ENCODE measurements at places on chromosomes 16 and 17.

GRCh38 chr16:48385253-48386150 lies at the start of gene SIAH1:
Gene SIAH1 (minus strand): TSS chr16:48385413. CDS start chr16:48362428, 22,985 bp downstream.
- peak; percentile 36 for DNase-seq

- no peak for DNase-seq
These were observed 48.5 kb downstream of the RTN4RL1 start for GRCh38 chr17:1976683-1977064.

DNA sequence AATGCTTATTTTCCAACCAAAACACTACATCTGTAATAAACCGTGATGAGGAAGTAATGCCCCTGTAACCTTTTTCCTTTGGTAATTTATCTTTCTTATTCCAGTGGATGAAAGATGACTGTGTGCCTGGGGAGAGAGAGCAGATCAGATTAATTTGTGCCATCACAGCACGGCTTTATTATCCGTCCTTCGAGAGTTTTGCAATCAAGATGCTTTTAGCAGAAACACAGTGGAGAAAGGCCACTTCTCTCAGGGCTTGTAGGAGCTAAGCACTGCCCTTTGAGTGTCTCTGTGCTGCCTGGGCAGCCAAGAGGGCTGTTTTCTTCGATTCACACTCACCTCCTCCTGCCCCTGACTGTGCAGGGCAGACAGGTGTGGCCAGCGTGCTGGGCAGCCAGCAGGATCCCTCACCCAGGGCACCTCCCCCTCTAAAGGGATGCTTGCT lies 190.2 kb downstream of the PRKCA start:
- DNase-seq: no peak

- no peak for DNase-seq
These were observed 147.8 kb downstream of the SPECC1 start for GRCh38 chr17:20157001-20157310.

GRCh38 chr17:35846055-35846809 lies 22.5 kb downstream of the HEATR9 start:
- DNase-seq: no peak

- DNase-seq: no peak
These were observed 37.9 kb downstream of the SOX8 start for GRCh38 chr16:1019231-1020090.

DNA sequence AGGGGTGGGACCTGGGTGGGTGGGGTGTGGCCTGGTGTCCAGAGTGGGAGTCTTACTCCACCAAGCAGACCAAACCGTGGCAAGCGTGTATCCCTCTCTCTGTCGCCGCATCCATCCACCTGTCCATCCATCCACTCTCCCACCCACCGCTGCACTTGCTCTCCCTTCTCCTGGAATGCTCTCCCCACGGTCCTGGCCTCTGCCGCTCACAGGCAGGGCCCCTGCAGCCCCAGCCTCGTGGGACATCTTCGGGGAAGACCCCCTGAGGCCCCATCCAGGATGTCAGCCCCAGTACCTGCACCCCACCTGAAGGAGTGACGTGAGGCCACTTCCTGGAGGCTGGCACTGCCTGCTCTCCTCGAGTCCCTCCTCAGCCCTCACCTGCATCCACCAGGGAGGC lies 189.5 kb upstream of the GSE1 start:
- no peak for DNase-seq

GRCh38 chr17:76716146-76716838 lies 5.5 kb upstream of the MXRA7 start:
- DNase-seq: no peak

DNA sequence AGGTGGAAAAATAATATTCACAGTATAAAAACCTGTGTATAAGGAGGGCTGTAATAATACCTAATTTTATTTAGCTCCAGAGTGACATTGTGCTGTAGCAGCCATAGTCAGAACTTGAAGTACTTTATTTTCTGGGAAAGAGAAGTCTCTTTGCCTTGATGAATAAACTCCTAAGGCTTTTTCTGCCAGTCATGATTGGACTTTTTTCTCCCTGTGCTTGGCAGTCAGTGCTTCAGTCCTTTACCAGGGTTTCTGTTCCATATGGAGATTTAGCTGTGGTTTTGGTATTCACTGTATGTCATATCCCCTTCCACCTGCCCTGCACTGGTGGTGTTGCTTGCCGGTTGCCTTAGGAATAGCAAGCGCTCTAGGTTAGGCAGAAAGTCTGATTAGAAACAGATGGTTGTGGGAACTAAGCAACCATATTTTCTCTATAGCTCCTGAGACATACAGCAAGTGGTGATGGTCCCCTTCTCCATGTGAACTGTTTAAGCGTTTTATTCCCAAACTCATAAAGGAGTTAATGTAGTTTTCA lies 24.7 kb downstream of the DDX42 start:
- DNase-seq: no peak

GRCh38 chr16:48180868-48181480 lies 25.2 kb upstream of the ABCC12 start:
- DNase-seq: no peak

GRCh38 chr16:23155445-23156049 lies 6.3 kb upstream of the USP31 start:
- DNase-seq: no peak

- no peak for DNase-seq
These were observed 311.8 kb downstream of the CDH11 start for GRCh38 chr16:64809876-64810629.

GRCh38 chr17:82241183-82241925 lies 12.5 kb downstream of the SLC16A3 start:
- peak; percentile 36 for DNase-seq

GRCh38 chr17:82097919-82098168 lies 192 bp downstream of the FASN start:
- DNase-seq: no peak

- no peak for DNase-seq
These were observed 25.6 kb upstream of the CDRT4 start for GRCh38 chr17:15492791-15493692.

DNA sequence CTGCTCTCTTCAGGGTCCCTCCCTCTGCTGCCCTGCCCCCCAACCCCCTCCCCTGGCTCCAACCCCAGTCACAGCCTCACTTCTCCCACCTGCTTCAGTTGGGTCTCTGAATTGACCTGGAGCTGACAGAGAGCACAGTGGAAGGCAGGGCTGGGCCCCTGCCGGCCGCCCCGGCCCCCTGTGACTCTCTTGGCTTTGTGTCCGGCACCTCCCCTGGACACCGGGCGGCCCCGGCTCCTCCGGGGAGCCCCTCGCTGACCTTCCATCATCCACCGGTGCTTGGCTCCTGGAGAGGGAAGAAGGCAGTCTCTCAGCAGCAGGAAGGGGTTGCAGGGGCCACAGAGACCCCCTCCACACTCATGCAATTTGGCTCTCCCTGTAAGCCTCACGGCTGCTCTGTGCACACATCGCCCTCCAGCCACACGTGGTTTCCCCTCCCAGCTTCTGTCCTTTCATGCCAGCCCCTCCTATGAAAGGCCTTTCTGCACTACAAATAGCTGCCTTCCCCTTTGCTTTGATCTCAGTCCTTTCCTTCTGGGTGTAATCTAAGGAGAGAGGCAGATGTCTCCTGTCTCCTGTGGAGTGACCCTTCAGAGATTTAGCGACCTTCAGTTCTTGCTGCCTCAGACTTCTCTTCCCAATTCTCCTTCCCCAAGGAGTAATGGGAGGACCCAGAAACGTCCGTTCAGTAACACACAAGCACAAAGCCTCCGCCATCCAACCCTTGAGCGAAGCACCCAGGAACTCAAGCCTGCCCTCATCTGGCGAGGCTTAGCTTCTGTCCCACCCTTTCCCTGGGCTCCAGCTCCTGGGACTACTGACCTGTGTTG lies 8.3 kb downstream of the NKIRAS2 start:
- no peak for DNase-seq

GRCh38 chr17:40614431-40615067 lies 33.1 kb downstream of the SMARCE1 start:
- DNase-seq: no peak

DNA sequence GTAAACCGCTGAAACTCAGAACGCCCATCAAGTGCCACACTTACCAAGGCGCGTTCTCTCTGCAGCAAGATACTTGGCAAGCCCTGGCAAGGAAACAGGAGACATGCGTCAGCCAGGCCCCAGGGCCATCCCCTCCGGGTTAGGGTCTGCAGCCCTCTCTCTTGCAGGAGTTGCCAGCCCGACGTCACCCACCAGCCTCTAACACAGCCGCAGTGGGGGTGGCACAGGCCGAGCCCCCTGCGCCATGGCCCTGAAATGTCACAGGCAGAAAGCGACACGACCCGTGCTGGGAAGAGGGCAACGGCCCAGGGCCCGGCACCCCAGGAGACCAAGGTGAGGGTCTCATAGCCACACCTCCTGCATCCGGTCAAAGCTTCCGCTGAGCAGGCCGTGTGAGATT lies 21.9 kb downstream of the ELAC2 start:
- DNase-seq: no peak

DNA sequence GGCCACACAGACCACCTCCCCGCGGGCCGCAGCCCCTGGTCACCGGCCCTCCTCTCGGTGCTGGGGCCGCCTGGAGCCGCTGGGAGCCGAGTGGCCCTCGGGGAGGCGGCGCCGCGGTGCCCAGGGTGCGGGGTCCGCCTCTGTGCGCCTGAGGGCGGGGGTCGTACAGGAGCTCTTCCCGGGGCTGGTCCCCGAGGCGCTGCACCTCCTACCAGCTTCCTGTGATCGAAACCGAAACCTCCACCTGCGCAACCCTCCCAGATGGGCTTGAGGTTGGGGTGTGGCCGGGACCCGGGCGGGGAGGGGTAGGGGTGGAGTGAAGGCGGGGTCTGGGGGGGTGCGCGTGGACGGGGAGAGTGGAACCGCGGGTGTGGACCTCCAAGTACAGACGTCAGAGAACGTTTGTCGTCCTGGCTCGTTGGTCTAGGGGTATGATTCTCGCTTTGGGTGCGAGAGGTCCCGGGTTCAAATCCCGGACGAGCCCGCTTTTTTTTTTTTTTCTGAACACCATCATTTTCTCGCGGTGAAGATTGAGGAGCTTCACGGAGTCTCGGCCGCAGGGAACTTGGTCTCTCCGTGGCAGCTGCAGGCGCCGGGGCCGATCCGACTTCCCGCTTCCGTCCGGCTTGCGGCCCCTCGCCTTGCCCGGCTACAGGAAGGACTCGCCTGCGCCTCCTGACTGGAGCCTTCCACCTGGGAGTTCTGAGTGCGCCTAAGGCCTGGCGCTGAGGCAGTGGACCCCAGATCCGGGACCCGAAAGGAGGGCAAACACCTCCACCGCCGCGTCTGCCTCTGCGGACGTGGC lies 23.9 kb downstream of the ZNF213 start:
- DNase-seq: peak; percentile 13

DNA sequence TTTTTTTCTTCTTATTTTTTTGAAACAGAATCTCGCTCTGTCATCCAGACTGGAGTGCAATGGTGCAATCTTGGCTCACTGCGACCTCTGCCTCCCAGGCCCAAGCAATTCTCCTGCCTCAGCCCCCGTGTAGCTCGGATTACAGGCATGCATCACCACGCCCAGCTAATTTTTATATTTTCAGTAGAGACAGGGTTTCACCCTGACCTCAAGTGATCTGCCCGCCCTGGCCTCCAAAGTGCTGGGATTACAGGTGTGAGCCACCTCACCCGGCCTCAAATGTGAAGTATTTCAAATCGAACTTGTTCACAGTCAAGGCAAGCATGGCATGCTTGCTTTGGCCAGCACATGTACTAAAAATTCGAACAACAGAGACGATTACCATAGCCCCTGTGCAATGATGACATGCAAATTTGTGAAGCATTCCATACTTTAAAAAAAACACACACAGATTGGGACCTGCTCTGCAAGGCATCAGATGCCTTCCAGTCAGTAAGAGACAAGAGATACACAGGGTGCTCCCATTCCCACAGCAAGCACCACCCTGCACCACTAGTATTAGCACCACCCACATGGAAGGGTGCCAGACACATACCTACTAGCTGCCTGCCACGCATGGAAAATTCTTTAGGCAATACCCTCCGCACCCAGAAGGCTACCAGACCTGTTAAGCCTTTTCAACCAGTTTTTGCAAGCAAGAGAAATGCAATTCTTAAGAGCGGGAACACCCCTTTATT lies 47.2 kb downstream of the ANKRD11 start:
- peak; percentile 19 for DNase-seq

- no peak for DNase-seq
These were observed 1.4 kb upstream of the GAA start for GRCh38 chr17:80100035-80100323.

GRCh38 chr17:50151937-50152547 lies 1.6 kb upstream of the PPP1R9B start:
- peak; percentile 73 for DNase-seq

DNA sequence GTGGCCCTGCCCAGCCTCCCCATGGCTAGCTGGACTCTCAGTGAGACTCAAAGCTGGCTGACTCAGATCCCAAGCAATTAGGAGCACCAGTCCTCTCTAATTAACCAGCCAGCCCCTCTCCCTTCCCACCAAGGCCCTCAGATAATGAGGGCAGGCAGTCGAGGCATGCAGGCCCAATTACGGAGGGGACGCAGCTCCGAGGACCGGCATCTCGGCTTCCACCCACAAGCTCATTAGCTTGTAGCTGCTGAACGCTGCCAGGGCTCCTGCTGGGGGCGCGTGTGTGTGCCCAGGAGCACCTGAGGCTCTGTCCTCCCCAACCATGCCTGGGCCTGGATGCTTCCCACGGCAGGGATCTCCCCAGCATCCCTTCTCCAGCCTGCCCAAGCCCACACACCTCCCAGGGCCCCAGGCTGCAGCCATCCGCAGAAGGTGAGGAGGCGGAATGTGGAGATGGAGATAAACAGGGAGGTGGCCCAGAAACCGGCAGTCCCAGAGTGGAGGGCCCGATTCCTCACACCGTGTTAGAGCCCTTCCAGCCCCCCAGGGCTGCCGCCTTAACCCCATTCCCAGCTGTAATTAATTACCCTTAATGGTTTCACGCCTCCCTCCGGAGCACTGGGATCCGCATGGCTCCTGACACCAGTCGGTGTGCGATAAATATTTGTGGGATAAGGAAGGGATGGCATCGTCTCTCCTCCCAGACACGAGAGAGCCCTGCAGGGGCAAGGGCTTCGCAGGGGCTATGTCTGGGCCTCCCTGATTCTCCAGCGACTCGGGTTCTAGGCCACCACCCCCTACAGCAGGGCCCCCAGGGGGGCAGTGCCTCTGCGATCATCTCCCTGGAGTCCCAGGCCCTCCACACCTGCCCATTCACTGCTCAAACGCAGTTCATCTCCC lies 42.2 kb downstream of the RPH3AL start:
- DNase-seq: no peak

GRCh38 chr16:77531752-77532151 lies 96.9 kb upstream of the ADAMTS18 start:
- DNase-seq: no peak

GRCh38 chr16:49513040-49513439 lies 139.4 kb downstream of the C16orf78 start:
- DNase-seq: no peak

GRCh38 chr16:68269793-68270192 lies 5.5 kb downstream of the SLC7A6 start:
- DNase-seq: no peak

DNA sequence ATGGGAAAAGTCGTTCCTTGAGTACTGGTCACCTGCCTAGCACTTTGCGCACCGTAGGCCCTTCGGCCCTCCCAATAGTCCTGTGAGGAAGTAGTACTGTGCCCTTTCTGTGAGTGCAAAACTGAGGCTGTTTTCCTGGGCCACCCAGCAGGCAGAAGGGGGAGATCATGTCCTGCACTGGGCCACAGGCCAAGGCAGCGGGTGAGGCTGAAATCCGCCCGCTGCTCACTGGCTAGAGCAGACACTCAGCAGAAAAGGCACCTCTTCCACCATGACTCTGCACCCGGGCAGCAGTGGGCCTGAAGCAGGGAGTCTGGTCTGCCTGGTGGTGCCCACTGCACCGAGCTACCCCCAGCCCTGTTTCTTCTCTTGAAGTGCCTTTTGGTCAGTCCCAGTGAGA lies 20.2 kb downstream of the METTL22 start:
- DNase-seq: no peak

Measured in NCI-H1694 treated with DMSO at 0.1 percent for 48 hours (cell line).